ENCODE measurements at places on chromosomes 4 and X. TPM values are rescaled to one million over a fixed set of nuclear protein-coding genes. Genes with fewer than 3 reads are reported as not detected.

- no peaks in the 10 kb centered on the region for H3K4me1 ChIP-seq
- H3K27me3 ChIP-seq = no peaks in the 10 kb centered on the region
- no peaks in the 10 kb centered on the region for H3K36me3 ChIP-seq
- no peak overlapping the region for H3K4me3 ChIP-seq
- no peak overlapping the region for H3K27ac ChIP-seq
Measured at GRCh38 chrX:15564981-15565579, 35.7 kb downstream of the ACE2 start.

- no peaks in the 10 kb centered on the region for H3K27me3 ChIP-seq
- no peak for DNase-seq
- no peak overlapping the region for H3K27ac ChIP-seq
Measured at GRCh38 chrX:145751943-145752342, 65.7 kb upstream of the SLITRK2 start.

DNA sequence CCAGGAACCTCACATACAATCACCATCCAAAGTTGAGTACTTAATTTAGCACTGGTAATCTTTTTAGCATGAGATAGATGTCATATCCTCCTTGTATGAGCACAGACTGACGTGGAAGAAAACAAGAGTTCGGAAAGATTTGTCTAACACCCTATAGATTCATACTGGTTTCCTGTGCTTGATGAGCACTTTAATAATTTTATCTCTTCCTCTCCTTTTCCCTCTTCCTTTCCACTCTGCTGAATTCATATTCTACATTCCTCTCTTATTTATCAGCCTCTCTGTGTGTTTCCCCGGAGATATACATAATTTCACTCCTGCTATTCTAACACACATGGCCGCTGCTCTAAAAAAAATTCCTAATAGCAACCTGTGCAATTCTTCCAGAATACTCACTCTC is 273.9 kb downstream of the AFF2 start:
- H3K4me3 ChIP-seq = no peak overlapping the region
- no peak for DNase-seq
- H3K27me3 ChIP-seq = no peaks in the 10 kb centered on the region
- H3K27ac ChIP-seq = no peak overlapping the region

- no peaks in the 10 kb centered on the region for H3K36me3 ChIP-seq
- no peaks in the 10 kb centered on the region for H3K27me3 ChIP-seq
- DNase-seq = no peak
- H3K27ac ChIP-seq = no peak overlapping the region
- no peak overlapping the region for H3K4me3 ChIP-seq
Measured at GRCh38 chr4:124455671-124456070, 256.9 kb downstream of the ANKRD50 start.

GRCh38 chrX:21972721-21973120 is 32.2 kb downstream of the SMS start:
- no peaks in the 10 kb centered on the region for H3K36me3 ChIP-seq
- no peaks in the 10 kb centered on the region for H3K4me1 ChIP-seq
- DNase-seq = no peak
- peak overlapping the region; percentile 35 for H3K27ac ChIP-seq
- no peak overlapping the region for H3K4me3 ChIP-seq

- peak; percentile 16 for DNase-seq
- H3K4me3 ChIP-seq = peak overlapping the region; percentile 52
- H3K27me3 ChIP-seq = peaks cover 21% of the 10 kb centered on the region
- no peaks in the 10 kb centered on the region for H3K36me3 ChIP-seq
Measured at GRCh38 chr4:44447563-44448504, 775 bp downstream of the KCTD8 start.

DNA sequence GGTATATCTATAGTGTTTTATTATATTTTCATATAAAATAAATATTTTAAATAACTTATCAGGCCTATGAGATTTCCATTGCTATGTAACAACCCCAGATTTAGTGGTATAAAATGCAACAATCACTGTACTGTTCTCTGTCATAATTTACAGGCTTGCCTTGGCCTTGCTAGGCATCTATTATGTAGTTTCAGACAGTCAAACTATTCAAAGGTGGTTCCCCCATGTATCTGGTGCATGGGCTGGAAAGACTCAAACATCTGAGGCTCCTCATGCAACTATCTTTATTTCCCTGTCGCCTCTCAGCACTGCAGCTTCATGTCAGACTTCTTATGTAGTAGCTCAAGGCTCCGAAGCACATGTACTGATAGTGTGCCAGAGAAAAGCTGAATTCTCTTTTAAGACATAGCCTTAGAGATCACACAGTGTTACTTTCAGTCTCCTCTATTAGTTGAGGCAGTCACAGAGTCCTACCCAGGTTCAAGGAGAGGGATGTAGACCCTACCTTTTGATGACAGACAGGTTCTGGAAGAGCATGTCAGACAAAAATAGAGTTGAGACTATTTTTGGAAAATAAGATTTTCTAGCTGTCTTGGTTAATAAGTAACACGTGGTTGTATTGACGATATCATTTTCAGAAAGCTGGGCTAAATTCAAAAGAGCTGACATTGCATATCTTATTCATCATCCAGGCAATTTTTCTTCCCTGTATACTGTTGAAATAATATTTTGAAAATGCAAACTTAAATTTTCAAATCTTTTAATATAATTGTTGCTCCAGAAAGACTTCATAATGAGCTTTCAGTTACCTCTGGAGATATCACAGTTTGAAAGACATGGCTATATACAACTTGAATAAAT is 19.4 kb downstream of the MTTP start:
- H3K27me3 ChIP-seq = no peaks in the 10 kb centered on the region
- no peaks in the 10 kb centered on the region for H3K4me1 ChIP-seq
- H3K36me3 ChIP-seq = no peaks in the 10 kb centered on the region
- no peak for DNase-seq

DNA sequence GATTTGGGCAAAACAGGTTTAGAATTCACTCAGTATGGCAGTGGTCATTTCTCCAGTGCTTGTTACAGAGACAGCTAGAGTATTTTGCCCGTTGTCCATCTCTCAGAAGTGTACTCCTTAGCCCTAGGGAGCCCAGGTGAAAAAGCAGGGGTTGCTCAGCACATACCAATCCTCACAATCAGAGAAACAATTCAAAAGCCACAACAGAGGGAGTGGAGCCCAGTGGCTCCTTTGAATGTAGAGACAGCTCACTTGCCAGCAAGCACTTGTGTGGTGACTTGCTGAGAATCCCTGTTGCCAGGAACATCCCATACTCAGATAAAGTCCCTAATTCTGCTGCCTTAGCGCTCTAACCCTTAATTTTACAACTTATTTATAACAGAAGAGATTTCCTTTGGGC is 1488.3 kb downstream of the RPA4 start:
- no peaks in the 10 kb centered on the region for H3K4me1 ChIP-seq
- no peak overlapping the region for H3K4me3 ChIP-seq
- no peak overlapping the region for H3K27ac ChIP-seq
- H3K27me3 ChIP-seq = no peaks in the 10 kb centered on the region
- no peaks in the 10 kb centered on the region for H3K36me3 ChIP-seq

DNA sequence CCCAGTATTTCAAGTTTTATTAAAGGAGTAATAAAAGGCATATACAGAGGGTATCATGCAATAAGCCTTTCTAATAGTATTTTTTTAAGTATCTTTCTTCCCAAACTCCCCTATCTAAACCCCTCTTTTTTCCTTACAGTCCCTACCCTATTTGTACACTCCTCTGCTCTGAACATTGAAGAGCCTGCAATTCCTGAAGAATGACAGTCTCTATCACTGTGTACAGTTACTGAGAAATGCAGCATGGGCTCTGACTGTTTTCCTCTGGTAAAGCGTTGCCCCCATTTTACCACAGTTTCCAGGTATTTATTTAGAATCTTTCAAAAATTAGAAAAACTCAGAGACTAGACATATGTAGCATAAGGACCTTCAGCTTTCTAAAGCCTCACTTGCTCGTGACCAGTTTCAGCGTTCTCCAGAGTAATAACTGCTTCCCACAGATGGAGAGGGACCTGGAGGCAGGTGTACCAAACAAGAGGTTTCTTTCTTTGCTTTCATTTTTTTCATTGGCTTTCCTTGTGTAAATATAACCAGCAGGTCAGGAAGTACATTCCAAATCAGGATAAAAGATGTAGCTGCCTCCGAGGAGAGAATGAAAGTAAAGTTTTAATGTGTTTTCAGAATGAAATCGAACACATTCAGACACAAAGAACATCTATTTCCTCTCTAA is 230.8 kb downstream of the CFAP299 start:
- no peaks in the 10 kb centered on the region for H3K36me3 ChIP-seq
- DNase-seq = no peak
- no peaks in the 10 kb centered on the region for H3K27me3 ChIP-seq
- H3K4me1 ChIP-seq = no peaks in the 10 kb centered on the region
- H3K27ac ChIP-seq = no peak overlapping the region

- H3K27me3 ChIP-seq = no peaks in the 10 kb centered on the region
- no peak overlapping the region for H3K4me3 ChIP-seq
- H3K36me3 ChIP-seq = no peaks in the 10 kb centered on the region
- H3K27ac ChIP-seq = no peak overlapping the region
- no peak for DNase-seq
Measured at GRCh38 chr4:100938698-100939097, 408.6 kb downstream of the PPP3CA start.

CXCL1 gene
- 8.4 TPM for total RNA-seq

MAGEB10 gene
- not detected for total RNA-seq

LARP7 gene
- total RNA-seq = 36.1 TPM

GRCh38 chr4:35038845-35039244 is 1205.5 kb downstream of the ARAP2 start:
- DNase-seq = no peak
- no peaks in the 10 kb centered on the region for H3K27me3 ChIP-seq
- H3K27ac ChIP-seq = no peak overlapping the region
- H3K4me3 ChIP-seq = no peak overlapping the region
- H3K4me1 ChIP-seq = no peaks in the 10 kb centered on the region
- H3K36me3 ChIP-seq = no peaks in the 10 kb centered on the region

POF1B gene
- total RNA-seq = 190 TPM

DNA sequence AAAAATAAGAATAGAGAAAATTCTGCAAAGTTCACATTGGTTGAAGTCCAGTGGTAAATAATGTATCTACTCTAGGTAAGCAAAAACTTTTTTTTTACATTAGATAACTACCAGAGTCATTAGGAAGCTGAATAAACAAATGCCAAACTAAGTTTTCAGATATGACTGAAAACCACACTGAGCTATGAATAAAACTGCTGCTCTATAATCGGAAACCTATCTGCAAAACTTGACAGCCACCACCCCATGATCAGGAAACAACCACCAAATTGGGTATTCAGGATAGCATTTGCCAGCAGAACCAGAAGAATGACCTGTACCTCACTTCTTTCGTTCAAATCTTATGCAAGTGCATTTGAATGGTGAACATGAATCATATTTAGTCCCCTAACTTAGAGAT is 173.0 kb upstream of the TET2 start:
- no peaks in the 10 kb centered on the region for H3K4me1 ChIP-seq
- no peak overlapping the region for H3K4me3 ChIP-seq
- H3K27me3 ChIP-seq = no peaks in the 10 kb centered on the region
- H3K36me3 ChIP-seq = no peaks in the 10 kb centered on the region
- H3K27ac ChIP-seq = no peak overlapping the region

DNA sequence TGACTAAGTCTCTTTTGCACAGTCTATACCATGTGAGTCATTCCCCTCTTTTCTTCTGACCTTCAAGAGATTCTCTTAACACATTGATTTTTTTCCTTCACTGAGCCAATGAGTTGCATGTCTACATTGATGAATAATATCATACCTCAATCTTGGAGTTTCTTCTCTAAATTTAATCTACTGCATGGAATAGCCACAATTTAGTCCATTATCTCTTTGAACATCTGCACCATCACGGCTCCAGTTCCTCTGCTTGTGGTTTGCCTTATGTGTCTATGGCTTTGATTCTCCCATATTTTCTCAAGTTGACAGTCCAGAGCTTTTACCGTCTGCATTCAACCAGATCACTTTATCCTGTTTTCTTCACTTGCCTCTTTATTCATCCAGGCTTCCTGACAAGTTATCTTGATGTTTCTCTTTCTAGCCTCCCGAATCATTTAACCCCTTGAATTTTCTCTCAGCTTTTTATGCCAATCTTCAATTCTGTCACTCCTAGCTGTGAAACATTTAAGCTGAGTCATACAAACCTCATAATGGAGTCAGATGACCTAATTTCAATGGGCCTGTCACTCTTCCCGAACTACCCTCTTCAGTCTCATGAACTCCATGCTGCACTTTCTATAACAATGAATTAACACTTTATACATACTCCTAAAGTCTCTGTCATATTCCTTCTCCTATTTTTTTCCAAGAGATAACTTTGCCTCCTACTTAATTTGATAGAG is 222.3 kb downstream of the CPE start:
- H3K36me3 ChIP-seq = no peaks in the 10 kb centered on the region
- no peak for DNase-seq
- no peak overlapping the region for H3K4me3 ChIP-seq
- no peak overlapping the region for H3K27ac ChIP-seq
- no peaks in the 10 kb centered on the region for H3K27me3 ChIP-seq
- no peaks in the 10 kb centered on the region for H3K4me1 ChIP-seq

- DNase-seq = no peak
- no peak overlapping the region for H3K4me3 ChIP-seq
- H3K27me3 ChIP-seq = no peaks in the 10 kb centered on the region
- H3K27ac ChIP-seq = no peak overlapping the region
- H3K4me1 ChIP-seq = no peaks in the 10 kb centered on the region
Measured at GRCh38 chrX:71102292-71102691, 4.2 kb downstream of the CXorf65 start.

ENPEP gene
- total RNA-seq = 0.27 TPM

HSFX3 gene
- not detected for total RNA-seq

RIPPLY1 gene
- not detected for total RNA-seq

PDCL2 gene
- total RNA-seq = not detected

GRCh38 chr4:30919458-30919857 is 199.3 kb downstream of the PCDH7 start:
- no peak for DNase-seq
- no peak overlapping the region for H3K27ac ChIP-seq
- H3K36me3 ChIP-seq = no peaks in the 10 kb centered on the region
- no peak overlapping the region for H3K4me3 ChIP-seq
- H3K4me1 ChIP-seq = no peaks in the 10 kb centered on the region

DNA sequence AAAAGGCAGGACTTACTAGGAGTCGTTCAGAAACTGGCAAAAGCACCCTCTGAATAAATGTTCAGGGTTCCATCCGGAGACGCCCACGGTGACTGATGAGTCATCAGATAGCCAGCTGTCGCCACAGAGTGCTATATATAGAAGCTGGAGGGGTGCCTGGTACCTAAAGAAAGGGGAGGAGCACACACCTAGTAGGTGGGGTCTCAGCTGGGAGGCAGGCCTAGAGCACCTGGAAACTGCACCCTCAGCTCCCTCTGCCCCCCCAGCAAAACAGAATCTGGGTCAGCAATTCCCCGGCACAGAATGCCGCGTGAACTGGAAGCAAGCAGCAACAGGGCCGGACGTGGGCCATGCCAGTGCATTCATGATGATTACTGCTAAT is 242.0 kb downstream of the BCOR start:
- H3K27me3 ChIP-seq = no peaks in the 10 kb centered on the region
- H3K4me3 ChIP-seq = no peak overlapping the region
